ENCODE measurements at places on chromosomes 12 and 14. TPM values are rescaled to one million over a fixed set of nuclear protein-coding genes. Genes with fewer than 3 reads are reported as not detected.

DNA sequence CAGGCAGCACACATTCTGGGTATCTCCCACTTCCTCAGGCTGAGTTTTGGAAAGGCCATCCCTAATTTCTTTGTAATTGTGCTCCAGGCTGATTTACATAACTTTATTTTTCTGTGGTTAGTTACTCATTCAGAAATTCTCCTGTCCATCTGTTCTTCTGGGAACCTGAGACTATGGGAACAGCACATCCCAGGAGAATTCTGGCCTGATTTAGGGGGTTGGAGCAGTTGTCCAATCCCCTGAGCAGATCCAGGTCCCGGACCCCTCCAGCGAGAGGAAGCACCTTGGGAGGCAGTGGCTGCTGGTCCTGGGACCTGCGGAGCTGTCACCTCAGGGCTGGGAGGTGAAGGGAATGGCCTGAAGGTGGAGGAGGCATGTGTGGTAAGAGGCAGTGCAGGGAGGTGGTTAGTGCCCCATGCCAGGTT is 40.4 kb downstream of the TSPAN9 start:
- H3K27ac ChIP-seq = peak overlapping the region; percentile 33
- no peak for DNase-seq
- H3K4me1 ChIP-seq = peaks cover 28% of the 10 kb centered on the region
- no peak overlapping the region for H3K4me3 ChIP-seq

RHEBL1 gene
- 1.5 TPM for polyA plus RNA-seq

DNA sequence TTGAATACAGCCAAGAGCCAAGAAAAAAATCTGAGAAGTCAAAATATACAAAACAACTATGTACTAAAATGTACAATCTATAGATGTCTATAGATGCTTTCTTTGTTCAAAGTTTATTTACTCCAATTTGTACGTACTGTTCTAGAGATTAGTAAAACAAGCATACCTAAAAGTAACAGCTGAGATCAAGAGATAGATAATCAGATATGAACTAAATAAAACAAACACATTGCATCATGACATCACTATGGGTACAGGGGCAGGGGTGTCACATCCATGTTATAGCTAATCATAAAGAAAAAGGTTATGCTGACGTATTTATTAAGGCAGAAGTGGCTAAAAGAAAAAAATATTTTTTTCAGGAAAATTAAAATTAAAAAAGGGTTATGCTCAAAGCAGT is 72.0 kb upstream of the BBS10 start:
- no peaks in the 10 kb centered on the region for H3K4me1 ChIP-seq
- no peak for DNase-seq
- H3K36me3 ChIP-seq = no peaks in the 10 kb centered on the region
- H3K27ac ChIP-seq = no peak overlapping the region
- H3K27me3 ChIP-seq = no peaks in the 10 kb centered on the region

PCED1B gene
- 30.0 TPM for polyA plus RNA-seq

- no peak for DNase-seq
- no peaks in the 10 kb centered on the region for H3K27me3 ChIP-seq
- H3K27ac ChIP-seq = no peak overlapping the region
Measured at GRCh38 chr12:127761880-127762279, 505.1 kb upstream of the TMEM132C start.

ABCD4 gene
- polyA plus RNA-seq = 53.8 TPM

PTCSC3 gene
- polyA plus RNA-seq = not detected

DNA sequence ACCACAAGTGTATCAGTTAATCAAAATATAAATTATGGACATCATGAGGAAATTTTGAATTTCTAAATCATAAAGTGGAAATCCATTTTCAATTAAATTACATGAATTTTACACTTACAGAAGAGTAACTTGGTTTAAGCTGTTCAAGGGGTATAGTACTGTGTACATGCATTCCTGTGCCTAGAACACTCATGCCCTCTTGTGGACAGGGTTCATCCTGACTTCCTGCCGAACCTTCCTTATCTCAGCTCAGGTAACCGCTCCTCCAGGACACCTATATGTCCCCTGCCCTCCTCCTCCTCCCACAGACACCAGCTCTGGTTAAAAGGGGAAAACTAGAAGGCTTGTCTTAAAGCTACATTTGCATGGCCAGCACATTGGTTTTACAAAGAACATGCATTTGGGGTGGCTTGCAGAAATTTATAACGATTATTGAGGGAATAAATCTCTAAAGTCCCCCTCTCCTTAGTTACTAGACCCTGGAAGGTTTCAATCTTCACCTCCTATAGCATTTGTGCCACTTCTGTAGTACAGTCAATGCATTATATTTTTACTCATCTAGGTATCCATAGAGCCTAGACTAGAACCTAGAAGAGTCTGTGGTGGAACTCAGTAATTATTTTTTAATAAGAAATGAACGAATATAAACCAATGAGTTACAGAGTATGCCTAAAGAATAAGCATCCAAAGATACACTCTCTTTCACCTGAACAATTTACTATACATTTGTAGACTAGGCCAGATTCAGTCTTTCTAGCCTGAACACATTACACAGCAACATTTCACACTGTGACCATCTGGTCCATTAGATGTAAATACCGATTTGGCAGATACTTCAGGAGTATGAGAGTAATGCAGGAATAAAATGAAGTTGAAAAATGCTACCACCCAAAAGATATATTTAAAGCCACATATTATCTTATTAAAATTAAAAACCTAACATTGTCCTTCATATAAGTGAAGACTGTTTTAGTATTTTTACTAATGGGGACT is 345.6 kb downstream of the PAWR start:
- H3K27ac ChIP-seq = no peak overlapping the region
- peak; percentile 51 for DNase-seq
- no peaks in the 10 kb centered on the region for H3K4me1 ChIP-seq
- no peaks in the 10 kb centered on the region for H3K36me3 ChIP-seq
- no peak overlapping the region for H3K4me3 ChIP-seq

GRCh38 chr12:98417266-98417665 is 98.1 kb upstream of the TMPO start:
- no peak overlapping the region for H3K27ac ChIP-seq
- no peaks in the 10 kb centered on the region for H3K36me3 ChIP-seq
- H3K4me3 ChIP-seq = no peak overlapping the region
- H3K4me1 ChIP-seq = peaks cover 13% of the 10 kb centered on the region

SOX5 gene
- polyA plus RNA-seq = 93.3 TPM

DNA sequence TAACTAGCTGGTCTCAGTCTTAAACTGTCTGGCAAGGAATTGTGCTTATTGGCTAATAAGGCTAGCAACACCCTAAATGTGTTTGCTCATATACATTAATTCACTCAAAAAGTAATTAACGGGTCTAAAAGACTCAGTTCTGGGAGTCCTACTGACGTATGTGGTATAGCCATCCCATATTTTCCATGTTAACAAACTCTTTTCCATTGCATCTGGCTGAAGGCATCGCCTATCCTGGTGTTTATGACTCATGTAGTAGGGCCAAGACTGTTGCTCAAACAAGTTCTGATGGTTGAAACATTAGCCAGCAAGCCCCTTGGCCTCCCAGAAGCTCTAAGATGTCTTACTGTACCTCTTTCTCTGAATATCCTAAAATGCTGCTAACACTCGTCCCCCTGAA is 98.5 kb downstream of the PHLDA1 start:
- H3K27ac ChIP-seq = no peak overlapping the region
- DNase-seq = no peak
- H3K27me3 ChIP-seq = no peaks in the 10 kb centered on the region
- H3K36me3 ChIP-seq = no peaks in the 10 kb centered on the region
- H3K4me3 ChIP-seq = no peak overlapping the region
- no peaks in the 10 kb centered on the region for H3K4me1 ChIP-seq

GRCh38 chr12:56118688-56119357 is 757 bp downstream of the ZC3H10 start:
- H3K27ac ChIP-seq = peak overlapping the region; percentile 95
- H3K4me3 ChIP-seq = peak overlapping the region; percentile 80
- DNase-seq = no peak
- H3K27me3 ChIP-seq = no peaks in the 10 kb centered on the region
- no peaks in the 10 kb centered on the region for H3K36me3 ChIP-seq

PRKCH gene
- 15.0 TPM for polyA plus RNA-seq

- no peaks in the 10 kb centered on the region for H3K27me3 ChIP-seq
- no peak for DNase-seq
- no peak overlapping the region for H3K27ac ChIP-seq
- no peak overlapping the region for H3K4me3 ChIP-seq
- H3K4me1 ChIP-seq = no peaks in the 10 kb centered on the region
Measured at GRCh38 chr12:46701356-46701755, 124.4 kb downstream of the SLC38A4 start.

GRCh38 chr12:119415714-119416113 is 81.2 kb downstream of the CCDC60 start:
- H3K36me3 ChIP-seq = no peaks in the 10 kb centered on the region
- no peak overlapping the region for H3K27ac ChIP-seq
- no peak for DNase-seq
- H3K4me1 ChIP-seq = no peaks in the 10 kb centered on the region
- H3K27me3 ChIP-seq = no peaks in the 10 kb centered on the region
- H3K4me3 ChIP-seq = no peak overlapping the region

DNA sequence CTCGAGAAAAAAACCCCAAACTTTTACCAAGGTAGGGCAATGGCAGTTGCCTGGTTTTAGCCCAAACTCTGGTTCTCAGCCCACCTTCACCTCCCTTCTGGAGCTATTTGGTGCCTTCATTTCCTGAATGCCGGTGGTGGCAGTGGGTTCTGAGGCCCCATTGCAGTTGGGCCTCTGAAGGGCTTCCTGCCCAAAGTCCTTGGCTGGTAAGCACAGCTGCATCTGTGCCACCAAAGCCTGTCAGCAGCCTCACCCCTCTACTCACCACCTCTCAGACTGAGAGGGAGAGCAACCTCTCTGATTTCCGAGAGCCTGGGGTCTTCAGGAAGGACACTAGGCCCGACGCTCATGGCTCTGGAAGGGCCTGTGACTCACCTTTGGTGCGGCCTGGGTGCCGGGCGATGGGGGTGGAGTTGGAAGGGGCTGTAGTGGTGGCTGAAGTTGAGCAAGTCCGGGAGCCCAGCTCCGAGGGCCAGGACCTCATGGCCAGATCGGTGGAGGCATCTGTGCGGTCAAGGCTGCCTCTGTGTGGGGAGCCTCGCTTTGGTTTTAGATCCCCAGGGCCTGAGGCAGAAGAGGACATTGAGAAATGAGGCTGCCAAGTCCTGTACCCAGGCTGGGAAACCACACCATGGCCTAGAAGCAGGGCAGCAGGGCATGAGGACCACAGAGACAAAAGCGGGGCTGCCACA is 38.6 kb upstream of the GPR68 start:
- DNase-seq = no peak
- no peaks in the 10 kb centered on the region for H3K27me3 ChIP-seq
- no peak overlapping the region for H3K27ac ChIP-seq
- peaks cover 13% of the 10 kb centered on the region for H3K4me1 ChIP-seq
- no peak overlapping the region for H3K4me3 ChIP-seq

DNA sequence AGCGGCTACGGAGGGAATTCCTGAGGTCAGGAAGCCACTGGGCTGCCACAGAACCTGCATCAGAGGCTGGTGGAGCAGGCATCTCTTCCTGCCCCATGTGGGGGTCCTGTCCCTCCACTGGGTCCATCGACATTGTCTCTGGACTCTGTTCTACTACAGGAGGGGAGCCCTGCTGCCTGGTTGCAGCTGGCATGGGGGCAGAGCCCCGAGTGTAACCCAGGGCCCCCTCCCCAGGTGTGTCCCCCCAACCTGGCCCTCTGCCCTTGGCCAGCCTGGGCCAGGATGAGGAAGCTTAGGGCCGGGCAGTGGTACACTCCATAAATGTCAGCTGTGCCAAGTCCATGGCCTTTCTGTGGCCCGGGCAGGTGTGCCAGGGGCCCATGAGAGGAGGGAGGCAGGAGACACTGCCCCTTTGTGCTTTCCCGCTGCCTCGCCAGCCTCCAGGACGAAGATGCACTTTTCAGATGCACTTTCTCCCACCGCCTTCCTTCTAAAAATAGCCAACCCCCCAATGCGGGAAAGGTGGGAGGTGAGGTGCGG is 4.0 kb upstream of the EXOC3L4 start:
- H3K27ac ChIP-seq = no peak overlapping the region
- peaks cover 9% of the 10 kb centered on the region for H3K4me1 ChIP-seq
- DNase-seq = no peak
- no peaks in the 10 kb centered on the region for H3K36me3 ChIP-seq
- H3K4me3 ChIP-seq = no peak overlapping the region

GRCh38 chr14:95185033-95185766 is 27.9 kb upstream of the DICER1 start:
- DNase-seq = peak; percentile 61
- peak overlapping the region; percentile 41 for H3K27ac ChIP-seq
- no peak overlapping the region for H3K4me3 ChIP-seq

SLC22A17 gene
- polyA plus RNA-seq = 37.3 TPM

GRCh38 chr12:65775720-65776119 is 48.6 kb upstream of the HMGA2 start:
- no peaks in the 10 kb centered on the region for H3K36me3 ChIP-seq
- H3K27ac ChIP-seq = no peak overlapping the region
- no peak for DNase-seq
- H3K27me3 ChIP-seq = no peaks in the 10 kb centered on the region
- no peaks in the 10 kb centered on the region for H3K4me1 ChIP-seq
